Ureter (tissue), 1 donor: ENCODE measurements at places on chromosomes 2 and 18. TPM values are rescaled to one million over a fixed set of nuclear protein-coding genes. Genes with fewer than 3 reads are reported as not detected.

Gene DPYSL5
- total RNA-seq = not detected

Gene HOXD9
- total RNA-seq = 19.8 TPM

Gene CHRNG
- not detected for total RNA-seq

Gene TM4SF20
- total RNA-seq = not detected

Gene BUB1
- total RNA-seq = 1.4 TPM

Gene ANKRD29
- 8.0 TPM for total RNA-seq

Gene ADGRF3
- total RNA-seq = 0.89 TPM

Gene ABCG8
- total RNA-seq = not detected

Gene PLEKHA3
- total RNA-seq = 38.6 TPM

Gene IL36G
- total RNA-seq = not detected

DNA sequence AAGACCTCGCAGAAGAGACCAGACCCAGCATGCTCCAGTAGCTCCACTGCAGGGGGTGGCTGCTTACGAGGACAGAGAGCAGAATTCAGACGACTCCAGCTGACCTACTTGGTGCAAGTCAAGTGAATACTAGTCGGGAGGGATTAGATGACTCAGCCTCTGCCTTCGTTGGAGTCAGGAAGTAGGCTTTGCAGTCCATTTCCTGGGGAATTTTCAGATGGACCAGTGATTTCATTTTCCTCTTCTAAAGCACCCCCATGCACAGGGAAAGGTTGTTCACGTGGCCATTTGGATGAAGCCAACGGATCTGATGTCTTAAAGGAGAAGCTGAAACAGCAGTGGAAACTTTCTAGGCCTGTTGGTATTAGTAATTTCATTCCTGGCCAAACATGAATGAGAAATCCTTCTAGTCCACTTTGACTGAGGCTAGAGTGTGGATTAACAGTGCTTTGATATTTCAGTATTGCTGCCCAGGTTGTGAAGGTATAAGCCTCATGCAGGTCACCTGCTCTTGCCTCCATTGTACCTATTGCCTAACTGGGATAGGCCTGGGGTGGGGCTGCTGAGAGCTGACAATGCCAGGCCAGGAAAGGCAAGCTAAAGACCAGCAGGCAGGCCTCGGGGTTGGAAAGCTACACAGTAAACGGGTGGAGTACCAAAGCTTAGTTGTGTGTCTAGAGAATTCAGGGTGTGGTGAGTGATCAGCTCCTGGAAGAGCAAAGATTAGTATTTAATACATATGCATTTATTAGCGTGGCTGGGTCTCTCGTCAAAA is 117.6 kb upstream of the FOSL2 start:
- DNase-seq = peak; percentile 54

GRCh38 chr2:74004212-74005182 is 19.8 kb downstream of the TET3 start:
- DNase-seq = no peak

DNA sequence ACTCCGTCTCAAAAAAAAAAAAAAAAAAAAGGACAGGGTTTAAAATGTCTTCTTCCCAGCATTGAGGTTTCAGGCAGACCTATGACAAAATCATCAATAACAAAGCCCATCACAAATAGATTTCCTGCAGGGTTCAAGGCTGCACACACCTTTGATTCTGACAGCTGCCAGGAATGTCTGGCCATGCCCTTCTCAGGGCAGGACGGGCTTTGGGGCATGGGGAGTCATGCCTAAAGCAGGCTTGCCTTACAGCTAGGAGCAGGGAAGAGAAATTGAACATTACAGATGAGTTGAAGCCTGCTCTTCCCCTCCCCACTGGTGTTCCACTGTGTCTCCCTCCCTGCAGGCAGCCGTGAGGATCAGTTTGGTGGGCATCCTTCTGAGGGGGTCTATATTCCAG is 3.7 kb downstream of the PRELID3A start:
- DNase-seq = no peak

DNA sequence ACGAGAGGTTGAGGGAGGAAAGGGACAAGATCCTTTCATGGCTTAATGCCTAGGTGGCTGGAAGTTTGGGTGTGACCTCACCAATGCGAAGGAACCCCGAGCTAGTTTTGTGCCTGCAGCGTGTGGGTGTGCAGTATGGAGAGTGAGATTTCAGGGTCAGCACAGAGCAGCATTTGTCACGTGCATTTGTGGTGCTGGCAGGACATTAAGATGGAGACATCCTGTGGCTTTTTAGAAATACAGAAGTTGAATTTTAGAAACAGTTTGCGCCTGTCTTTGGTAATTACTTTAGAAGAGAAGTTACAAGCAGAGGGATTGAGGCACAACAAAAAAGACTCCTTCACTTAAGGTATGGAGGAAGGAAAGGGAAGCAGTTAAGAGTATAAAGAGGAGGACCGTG is 258.2 kb upstream of the THUMPD2 start:
- DNase-seq = no peak

DNA sequence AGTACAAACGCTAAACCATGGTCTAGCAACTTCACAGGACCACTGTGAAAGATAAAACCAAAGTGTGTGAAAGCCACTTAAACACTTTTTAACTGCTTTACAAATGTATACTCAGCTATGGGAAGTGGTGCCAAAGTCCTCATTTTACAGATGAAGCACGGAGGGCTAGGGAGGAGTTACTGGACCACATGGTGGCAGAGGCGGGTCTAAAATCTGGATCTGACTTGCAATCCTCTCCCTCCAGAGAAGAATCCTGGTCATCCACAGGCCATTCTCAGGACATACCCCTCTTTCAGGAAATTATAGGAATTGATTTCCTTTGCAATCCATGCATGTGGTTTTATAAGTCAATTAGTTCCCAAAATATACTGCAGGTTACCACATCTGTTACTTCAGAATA is 84.6 kb upstream of the GYPC start:
- DNase-seq = no peak

- DNase-seq = no peak
These were observed 444.1 kb upstream of the SMIM21 start for GRCh38 chr18:75871596-75871995.

GRCh38 chr2:223930103-223930976 is 14.8 kb downstream of the WDFY1 start:
- DNase-seq = peak; percentile 52

GRCh38 chr2:101036562-101036961 is 34.5 kb downstream of the RPL31 start:
- DNase-seq = no peak

DNA sequence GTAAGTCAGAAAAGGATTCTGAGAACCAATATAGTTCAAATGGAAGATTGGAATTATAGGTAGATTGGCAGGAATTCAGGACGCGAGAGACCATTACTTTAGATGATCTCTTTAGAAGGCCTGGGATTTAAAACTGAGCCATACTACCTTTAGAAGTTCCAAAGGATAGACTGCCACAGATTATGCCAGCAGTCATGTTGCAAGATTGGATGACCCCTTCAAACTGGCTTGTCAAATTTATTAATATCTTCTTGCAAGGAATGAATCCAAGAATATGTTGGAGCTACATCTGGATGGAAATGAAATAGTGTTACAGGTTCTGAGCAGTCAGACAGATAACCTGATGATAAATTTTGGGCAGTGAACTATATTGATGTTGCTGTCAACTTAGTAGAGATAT is 22.0 kb downstream of the BABAM2 start:
- no peak for DNase-seq

- peak; percentile 79 for DNase-seq
These were observed 48.1 kb downstream of the PKDCC start for GRCh38 chr2:42095923-42096408.

DNA sequence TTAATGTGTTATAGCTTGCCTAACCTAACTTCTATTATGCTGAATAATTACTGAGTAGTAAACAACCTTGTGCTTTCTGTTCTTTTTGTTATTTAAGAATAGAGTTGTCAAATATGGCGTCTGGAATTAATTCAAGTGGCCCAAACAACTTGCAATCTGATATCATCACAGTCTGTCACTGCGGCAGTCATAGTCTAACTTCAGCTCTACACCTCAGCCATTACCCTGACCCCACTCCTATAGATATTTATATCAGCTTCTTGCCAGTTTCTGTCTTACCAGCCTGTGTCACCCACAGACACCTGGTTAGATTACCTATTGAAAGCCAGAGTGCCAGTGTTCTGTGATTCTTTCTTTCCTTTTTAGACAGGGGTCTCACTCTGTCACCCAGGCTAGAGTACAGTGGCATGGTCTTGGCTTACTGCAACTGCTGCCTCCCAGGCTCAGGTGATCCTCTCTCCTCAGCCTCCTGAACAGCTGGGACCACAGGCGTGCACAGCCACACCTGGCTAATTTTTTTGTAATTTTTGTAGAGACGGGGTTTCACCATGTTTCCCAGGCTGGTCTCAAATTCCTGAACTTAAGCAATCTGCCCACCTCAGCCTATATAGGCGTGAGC is 14.1 kb upstream of the KLHL41 start:
- DNase-seq = no peak

DNA sequence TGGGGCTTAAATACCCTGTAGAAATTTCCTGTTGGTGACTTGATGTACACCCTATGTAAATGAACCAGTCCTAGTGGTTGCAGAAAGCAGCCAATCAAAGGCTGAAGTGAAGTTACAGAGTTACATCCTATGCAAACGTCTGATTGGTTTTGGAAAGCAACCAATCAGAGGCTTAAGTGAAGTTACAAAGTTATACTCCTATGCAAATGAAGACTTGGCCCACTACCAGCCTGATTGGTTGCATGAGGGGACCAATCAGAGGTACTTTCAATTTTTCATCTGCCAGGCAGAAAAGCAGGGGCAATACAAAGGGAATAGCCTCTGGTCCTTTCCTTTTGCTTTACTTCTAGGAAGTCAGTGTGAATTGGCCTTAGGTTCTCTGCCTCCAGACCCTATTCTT is 13.6 kb upstream of the ZNF397 start:
- DNase-seq = no peak

DNA sequence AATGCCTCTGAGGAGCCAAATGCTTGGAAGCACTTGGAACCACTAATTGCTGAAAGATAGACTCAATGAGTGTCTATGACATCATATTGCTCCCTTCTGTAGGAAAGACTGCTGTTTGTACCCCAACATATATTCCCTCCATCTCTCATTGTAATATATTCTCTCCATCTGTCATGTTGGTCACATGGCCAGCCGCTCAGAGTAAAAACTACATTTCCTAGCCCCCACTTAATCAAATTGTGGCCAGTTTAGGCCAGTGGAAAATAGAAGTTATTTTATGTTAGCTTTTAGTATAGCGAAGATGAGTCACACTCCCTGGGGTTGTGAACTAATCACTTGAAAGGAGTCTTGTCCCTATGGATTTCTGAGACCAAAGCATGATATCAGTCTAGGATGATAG is 160.2 kb downstream of the HNMT start:
- no peak for DNase-seq

DNA sequence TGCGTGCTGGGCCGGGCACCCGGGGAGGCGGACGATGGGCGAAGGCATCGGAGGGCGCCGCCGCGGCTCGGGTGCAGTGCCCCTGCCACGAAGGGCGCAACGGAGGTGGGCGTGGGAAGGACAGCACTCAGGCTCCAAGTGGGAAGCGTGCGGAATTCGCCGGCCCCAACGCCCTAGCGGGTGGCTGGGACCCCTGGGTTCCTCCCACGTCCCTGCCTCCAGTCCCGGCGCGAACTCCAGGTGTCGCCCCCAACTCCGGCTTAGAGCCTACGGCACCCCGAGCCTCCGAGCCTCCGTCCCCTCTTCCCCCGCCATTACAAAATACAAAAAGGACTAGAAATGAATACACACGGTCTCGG is 1.3 kb downstream of the CYP27C1 start:
- DNase-seq = no peak

GRCh38 chr18:35982409-35983114 is 10.1 kb downstream of the RMP24 start:
- DNase-seq = no peak

DNA sequence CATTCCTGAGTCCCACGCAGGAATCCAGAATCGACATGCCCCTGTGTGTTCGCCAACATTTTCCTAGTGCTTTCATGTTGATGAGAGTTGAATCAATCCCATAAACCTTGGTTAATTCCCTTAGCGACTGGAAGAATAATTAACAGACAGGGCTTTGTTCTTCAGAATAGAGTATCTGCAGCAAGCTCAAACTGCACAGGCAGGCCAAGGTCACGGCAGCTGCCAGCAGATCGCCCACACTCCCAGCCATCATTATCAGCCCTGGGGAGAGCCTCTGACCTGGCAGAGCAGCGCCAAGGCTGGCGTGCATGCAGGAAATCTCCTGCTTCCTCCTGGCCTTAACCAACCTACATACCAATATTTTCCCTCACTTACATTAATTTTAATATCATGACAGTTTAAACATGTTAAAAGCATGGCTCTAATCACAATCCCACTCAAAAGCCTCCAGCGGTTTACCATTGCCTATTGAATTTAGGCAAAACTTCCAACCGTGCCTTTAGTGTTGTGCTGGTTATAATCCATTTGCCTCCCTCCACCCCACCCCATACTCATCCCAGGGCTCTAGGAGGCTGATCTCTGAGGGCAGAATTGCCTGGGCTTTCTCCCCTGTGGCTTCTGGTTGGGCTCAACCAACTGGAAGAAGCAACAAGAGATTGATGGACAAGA is 46.8 kb upstream of the NCK2 start:
- DNase-seq = no peak

- no peak for DNase-seq
These were observed 16.0 kb upstream of the SKA1 start for GRCh38 chr18:50358844-50359243.

DNA sequence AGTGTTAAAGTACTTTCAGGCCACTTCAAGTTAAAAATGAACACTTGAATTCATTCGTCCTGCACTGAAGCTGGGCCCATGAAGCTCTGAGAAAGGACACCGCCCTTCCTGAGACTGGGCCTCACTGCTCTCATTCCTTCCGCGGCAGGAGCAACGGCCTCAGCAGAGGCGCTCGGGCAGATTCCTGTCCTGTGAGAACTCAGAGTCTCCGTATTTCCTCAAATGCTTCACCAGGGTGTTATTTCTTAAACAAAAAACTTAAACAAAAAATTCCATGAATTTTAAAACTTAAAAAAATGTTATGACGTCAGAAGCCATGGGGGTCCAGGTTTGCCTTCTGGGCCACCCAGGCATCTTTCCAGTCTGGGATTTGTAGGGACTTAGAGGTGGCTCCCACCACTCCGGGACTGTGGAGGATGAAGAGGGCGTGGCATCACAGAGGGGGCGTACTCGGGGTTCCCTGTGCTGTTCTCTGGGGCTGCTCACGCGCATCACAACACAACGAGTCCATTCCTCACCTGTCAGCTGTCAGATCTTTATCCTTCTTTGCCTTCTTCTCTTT is 115.9 kb upstream of the ASB18 start:
- no peak for DNase-seq

- DNase-seq = peak; percentile 44
These were observed 17.5 kb downstream of the SLC4A3 start for GRCh38 chr2:219644801-219645480.

GRCh38 chr2:99765731-99766318 is 276.0 kb upstream of the REV1 start:
- no peak for DNase-seq

DNA sequence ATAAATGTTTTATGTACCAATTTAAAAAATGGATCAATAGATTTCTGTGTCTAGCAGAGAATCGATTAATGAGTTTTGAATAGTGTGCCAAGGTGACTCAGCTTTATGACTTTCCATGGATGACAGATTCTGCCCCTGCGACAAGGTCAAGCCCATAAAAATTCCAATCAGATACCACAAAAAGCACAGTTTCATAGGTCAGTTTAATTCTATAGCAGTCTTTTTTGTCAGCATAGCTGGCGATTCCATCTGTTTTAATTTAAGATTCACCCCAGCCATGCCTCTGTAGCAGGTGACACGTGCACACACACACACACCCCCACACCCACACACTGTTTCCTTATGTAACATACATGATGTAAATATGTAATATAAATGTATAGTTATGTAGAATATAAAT is 28.9 kb downstream of the RAB31 start:
- DNase-seq = peak; percentile 25
